HepG2 (cell line): ENCODE measurements at places on chromosomes 1 and 21. TPM values are rescaled to one million over a fixed set of nuclear protein-coding genes. Genes with fewer than 3 reads are reported as not detected.

- DNase-seq, result no peak
These were observed 20.4 kb downstream of the SLC16A1 start for GRCh38 chr1:112935461-112936111.

- DNase-seq, result no peak
These were observed 430.8 kb downstream of the PLPP3 start for GRCh38 chr1:56148326-56149193.

- DNase-seq, result no peak
These were observed 114.1 kb downstream of the LHX4 start for GRCh38 chr1:180343921-180344769.

DNA sequence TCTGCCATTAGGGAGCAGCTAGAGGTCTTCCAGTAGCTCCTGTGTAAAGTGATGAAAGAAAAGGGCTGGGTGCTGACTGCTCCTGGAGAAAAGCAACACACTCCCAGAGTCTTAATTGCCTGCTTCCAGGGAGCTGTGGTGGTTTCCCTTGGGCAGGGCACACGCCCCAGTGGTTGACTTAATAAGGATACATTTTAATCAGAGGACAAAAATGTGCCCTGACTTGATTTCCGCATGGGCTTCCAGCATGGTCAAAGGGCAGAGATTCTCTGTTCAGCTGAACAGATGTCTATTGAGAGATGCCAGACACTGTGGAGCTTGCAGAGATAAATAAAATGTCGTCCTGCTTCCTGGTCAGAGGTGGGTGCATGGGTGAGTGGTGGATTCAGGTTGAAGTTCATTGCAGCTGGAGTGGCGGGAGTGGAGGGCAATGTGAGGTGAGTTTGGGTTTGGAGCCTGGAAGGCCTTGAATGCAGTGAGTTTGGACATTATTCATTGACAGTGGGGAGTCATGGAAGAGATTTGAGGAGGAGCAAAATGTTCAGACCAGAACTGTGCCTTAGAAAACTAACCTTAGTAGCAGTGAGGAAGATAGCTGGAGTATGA is 16.0 kb downstream of the QSOX1 start:
- peak; percentile 19 for DNase-seq

DNA sequence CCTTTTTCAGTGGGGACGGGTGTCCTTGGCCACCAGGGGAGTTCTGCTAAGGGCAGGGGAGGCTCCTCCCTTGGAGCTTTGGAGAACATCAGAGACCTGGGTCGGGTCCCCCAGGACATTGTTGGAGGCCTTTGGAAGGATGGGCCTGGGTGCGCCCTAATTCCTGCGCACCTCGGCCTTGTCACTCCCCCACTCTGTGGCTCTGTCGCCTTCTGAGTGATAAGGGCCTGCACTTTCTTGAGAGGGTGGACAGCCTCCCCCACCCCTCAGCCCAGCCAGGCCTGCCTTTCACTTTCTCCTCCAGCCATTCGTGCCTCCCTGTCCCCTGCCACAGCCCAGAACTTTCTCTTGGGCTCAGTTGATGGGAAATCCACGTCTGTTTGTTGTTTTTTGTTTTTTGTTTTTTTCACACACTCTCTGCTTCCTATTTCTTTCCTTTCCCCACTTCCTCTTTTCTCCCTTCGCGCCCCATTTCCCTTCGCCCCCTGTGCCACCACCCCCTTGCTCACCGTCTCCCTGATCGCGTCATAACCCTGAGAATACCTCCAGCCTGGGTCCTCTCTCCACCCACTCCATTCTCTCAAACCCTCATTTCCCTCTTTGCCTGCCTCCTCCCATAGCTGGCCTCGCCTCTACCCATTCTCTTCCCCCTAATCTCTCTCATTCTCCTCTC is 85.6 kb downstream of the PAX7 start:
- DNase-seq, result no peak

The FCRL3 gene
- not detected in 2 replicates for polyA plus RNA-seq

DNA sequence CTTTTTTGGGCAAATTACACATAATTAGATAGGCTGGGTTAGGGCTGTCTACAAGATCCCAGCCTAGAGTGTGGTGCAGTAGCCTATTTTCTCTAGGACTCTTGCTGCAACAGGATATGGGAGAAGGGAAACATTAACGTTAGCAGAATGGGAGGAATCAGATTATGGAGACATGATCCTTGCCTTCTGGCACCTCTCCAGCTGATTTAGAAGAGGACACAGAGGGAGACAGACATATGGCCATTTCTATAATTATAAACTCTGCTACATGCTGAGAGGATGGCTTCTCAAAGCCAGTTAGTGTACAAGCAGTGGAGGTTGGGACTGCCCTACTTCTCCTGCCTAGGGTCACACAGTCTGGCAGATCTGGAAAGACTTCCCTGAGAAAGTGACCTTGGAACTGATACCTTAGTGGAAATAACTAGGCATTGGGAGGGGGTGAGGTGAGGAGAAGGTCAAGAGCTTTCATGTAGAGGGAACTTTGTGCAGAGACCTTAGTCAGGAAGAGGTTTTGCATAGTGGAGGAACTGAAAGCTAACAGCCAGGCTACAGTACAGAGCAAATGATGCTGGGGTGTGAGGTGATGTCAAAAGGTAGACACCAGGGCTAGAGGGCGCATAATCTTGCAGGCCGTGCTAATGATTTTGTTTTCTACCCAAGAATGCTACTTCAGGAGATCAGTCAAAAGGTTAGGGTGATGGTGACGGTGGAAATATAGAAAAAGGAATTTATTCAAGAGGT is 1.2 kb upstream of the CD1D start:
- no peak for DNase-seq

DNA sequence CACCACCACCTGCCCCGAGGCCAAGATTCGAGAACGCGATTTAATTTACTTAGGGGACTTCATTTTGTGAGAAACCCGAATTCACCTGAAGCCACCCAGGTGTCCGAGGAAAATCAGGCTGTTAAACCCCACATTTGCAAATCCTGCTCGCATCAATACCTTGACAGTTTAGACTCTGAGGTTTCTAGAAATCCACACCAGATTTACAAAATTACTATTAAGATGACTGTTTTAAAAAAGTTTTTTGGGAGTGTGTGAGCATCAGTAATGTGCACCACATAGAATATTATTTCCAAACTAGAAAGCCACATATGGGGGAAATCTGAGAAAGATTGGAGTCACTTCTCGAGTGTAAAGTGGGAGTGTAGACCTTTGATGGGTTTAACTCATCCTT is 685 bp downstream of the RIMKLA start:
- DNase-seq, result no peak

- DNase-seq, result no peak
These were observed 50.2 kb downstream of the PRDX6 start for GRCh38 chr1:173527151-173527826.

The TNNT2 gene
- polyA plus RNA-seq, result 0.63 and 1.3 TPM in 2 replicates

GRCh38 chr1:91619881-91620280 is 119.2 kb downstream of the CDC7 start:
- DNase-seq, result no peak

The KCNE2 gene
- polyA plus RNA-seq, result 0.07 TPM in 1 of 2 replicates, not detected in the other

The LCE3E gene
- not detected in 2 replicates for polyA plus RNA-seq

The TRAF3IP3 gene
- not detected in 2 replicates for polyA plus RNA-seq

The RAB42 gene
- polyA plus RNA-seq, result 166 and 170 TPM in 2 replicates

GRCh38 chr1:113669988-113670387 is 89.3 kb downstream of the PHTF1 start:
- DNase-seq, result no peak

The PLA2G2D gene
- not detected in 2 replicates for polyA plus RNA-seq

DNA sequence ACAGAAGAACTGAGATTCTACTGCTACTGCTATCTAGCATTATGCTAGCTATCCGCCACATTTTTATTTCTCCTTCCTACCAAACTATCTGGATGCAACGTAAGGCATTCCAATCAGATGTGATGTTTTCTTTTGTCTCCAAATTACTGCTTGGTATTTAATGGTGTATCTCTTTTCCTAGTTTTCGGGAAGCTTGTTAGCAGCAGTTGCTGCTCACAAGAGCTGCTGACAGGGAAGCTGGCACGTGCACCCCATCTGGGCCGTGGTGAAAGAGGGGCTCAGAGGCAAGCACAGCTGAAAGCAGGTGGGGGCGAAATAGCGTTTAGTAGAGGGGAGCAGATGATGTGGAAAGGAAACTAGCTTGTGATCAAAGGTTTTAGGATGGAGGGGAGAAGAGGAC is 57.3 kb downstream of the JAK1 start:
- DNase-seq, result no peak

GRCh38 chr1:227765261-227766014 is 30.2 kb downstream of the SNAP47 start:
- DNase-seq, result no peak

GRCh38 chr1:18109058-18109755 is 1.6 kb downstream of the IGSF21 start:
- DNase-seq, result no peak

GRCh38 chr1:180166436-180166800 is 11.7 kb downstream of the QSOX1 start:
- no peak for DNase-seq

DNA sequence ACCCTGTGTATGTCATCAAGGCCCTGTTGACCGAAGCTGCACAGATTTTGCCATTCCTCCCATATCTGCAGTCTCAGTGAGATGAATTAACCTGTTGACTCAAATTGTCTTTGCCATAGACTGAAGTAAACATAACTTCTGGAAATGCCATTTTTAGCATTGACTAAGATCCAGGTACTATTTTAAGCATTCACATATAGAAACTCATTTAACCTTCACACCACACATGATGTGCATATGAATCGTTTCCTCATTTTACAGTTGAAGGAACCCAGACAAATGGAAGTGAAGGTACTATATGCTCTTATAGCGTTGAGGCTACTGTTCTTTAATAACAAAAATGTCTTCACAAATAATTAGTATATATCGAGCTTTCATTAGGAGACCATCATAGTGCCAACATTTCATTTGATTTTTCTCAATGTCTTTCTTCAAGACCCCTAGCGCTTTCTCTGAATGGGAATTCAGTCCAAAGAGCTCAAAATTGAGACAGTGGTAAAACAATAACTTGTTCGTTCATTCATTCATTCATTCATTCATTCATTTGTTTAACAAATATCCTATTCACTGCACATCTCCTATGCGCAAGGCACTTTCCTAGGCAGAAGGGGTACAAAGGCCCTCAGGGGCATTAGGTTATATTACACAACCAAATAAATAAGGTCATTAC is 444.7 kb downstream of the ADGRL2 start:
- no peak for DNase-seq

The SLC45A1 gene
- 0.05 TPM in 1 of 2 replicates, not detected in the other for polyA plus RNA-seq

GRCh38 chr1:154941333-154942013 is 5.0 kb upstream of the PMVK start:
- DNase-seq, result peak; percentile 81

- DNase-seq, result no peak
These were observed 12.5 kb downstream of the GPR137B start for GRCh38 chr1:236154671-236155398.

DNA sequence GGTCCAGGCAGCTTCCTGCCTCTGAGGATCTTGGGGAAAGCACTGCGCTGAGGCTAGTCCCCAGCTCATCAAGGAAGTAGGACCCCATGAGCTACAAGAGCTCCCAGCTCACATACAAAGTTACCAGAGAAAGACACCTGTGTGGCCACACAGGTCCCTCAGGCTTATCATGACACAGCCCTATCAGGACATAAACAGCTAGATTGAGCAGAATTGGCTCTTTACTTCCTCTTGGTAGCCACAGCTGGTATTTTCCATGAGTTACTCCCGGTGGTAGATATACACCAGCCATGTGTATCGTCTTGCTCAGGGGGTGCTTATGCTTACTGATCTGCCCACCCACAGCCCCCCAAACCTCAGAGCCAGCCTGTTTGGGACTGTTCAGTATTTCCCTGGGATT is 1.2 kb downstream of the LENEP start:
- no peak for DNase-seq

DNA sequence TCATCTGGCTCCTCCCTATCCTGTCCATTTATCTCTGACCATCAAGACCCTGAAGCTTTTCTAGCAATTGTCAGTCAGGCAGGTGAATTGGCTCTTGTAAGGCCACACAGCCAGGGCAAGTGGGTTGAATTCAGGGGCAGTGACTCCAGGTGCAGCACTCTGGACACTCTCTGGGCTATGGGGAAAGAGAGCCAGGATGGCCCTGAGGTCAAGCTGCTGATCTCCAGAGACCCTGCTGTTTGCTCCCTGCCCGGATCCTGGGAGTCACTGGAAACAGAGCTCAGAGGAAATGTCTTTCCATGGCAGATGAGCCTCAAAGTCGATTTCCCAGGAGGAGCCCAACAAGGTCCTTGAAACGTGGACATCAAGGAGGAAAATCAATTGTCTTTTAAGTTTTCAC is 184.4 kb downstream of the C1orf94 start:
- DNase-seq, result no peak

- peak; percentile 13 for DNase-seq
These were observed 380.7 kb upstream of the NR5A2 start for GRCh38 chr1:199646761-199647160.

GRCh38 chr1:54611621-54612020 is 11.7 kb downstream of the FAM151A start:
- no peak for DNase-seq

DNA sequence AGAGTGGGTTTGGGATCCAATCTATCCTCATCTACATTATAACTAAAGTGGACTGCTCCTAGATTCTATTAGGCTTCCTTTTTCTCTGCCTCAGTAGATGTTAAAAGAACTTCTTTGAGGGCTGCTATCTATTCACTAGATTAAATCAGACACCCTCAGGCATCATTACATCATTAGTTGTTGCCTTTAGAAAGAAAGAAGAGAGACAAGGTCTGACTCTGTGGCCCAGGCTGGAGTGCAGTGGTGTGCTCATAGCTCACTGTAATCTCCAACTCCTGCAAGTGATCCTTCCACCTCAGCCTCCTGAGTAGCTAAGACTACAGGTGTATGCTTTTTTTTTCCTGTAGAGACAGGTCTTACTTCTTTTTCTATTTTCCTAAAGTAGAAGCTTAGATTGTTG is 71.1 kb upstream of the EXO1 start:
- DNase-seq, result no peak
